ENCODE measurements at places on chromosomes 13 and 19.
A peak's percentile ranks its signal among the peaks of the same experiment; 100 is the strongest.

DNA sequence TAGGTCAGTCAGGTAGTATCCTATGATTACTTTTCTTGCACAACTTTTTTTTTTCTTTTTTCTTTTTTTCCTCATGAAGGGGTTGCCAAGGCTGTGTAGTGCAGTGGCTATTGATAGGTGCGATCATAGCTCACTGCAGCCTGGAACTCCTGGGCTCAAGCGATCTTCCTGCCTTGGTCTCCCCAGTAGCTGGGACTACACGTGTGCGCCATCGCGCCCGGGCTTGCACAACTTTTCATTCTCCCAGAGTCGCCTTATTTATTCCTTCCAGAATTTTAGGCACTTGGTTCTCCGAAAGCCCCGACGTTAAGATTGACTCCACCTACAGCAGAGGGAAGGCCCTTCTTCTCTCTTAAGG, 867 bp upstream of the ZNF613 start:
- DNase-seq = no peak

GRCh38 chr13:80513196-80513595, 172.3 kb upstream of the SPRY2 start:
- DNase-seq = no peak

GRCh38 chr13:36981156-36981743, 17.9 kb downstream of the ALG5 start:
- DNase-seq = peak; percentile 81

GRCh38 chr13:72025836-72026235, 158.8 kb upstream of the DACH1 start:
- DNase-seq = no peak

- peak; percentile 80 for DNase-seq
Measured at GRCh38 chr19:51441410-51442390, 16.6 kb downstream of the SIGLEC8 start.

DNA sequence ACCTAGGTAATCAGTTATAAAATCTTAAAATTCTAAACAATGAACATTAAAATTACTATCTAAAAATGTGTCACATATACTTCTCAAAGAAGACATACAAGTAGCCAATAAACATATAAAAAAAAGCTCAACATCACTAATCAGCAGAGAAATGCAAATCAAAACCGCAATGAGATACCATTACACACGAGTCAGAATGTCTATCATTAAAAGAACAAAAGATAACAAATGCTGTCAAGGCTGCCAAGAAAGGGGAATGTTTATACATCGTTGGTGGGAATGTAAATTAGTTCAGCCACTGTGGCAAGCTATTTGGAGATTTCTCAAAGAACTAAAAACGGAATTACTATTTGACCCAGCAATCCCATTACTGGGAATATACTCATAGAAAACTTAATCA, 310.3 kb upstream of the EDNRB start:
- DNase-seq = no peak

DNA sequence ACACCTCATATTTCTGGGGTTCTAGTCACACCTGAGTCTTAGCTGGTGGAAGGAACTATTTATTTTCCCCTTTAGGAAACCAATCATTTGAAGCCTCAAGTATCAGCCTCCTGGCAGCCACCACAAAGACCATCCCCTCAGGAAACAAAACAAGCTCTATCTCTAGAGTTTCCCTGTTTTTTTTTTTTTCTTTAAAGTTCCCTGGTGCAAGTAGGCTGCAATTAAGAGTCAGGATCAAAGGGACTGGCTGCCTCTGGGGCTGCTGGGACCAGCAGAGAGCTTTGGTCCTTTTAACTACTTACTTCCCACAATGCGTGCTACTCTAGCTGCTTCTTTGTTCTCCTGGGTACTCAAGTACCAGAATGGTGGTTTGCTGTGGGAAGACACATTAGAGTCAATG, 11.4 kb downstream of the MBNL2 start:
- DNase-seq = no peak

- no peak for DNase-seq
Measured at GRCh38 chr19:16671652-16672274, 10.8 kb downstream of the TMEM38A start.
